T-helper 22 cell (primary cell): ENCODE measurements at places on chromosomes 13 and 19.

DNA sequence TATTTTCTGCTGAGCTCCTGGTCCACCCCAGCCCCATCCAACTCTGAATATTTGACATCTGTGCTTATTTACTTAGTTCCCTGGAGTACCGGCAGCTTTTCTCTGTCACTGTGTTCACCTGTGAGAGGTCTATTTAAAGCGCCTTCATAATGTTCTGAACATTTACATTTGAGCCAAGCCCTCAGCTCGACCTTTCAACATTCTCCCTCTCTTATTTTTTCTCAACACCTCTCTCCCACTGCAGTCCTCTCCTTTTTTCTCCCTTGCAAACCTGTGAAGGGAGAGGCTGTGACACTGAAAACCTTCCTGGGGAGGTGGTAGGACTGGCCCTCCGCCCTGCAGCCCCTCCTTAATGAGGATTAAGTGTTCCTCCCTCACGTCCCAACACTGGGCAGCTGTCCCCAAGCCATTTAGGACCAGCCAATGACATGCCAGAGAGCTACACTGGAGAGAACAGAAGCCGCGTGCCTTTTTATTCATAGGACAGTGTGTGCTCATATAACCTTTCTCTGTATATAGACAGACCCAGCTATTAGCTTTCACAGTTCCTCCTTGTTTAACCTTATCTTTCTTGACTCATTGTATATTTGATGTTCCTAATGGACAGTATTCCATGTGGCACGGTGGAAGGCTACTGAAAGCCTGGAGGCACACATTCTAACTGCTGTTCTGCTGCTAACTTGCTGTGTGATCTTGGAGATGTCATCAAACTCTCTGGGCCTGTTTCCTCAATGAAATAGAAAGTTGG is 134.8 kb downstream of the NUFIP1 start:
- DNase-seq, result no peak

- peak; percentile 63 for DNase-seq
Observed at GRCh38 chr19:38361633-38362075, 12.7 kb upstream of the PSMD8 start.

- no peak for DNase-seq
Observed at GRCh38 chr13:19587635-19588300, 26.4 kb upstream of the TPTE2 start.

GRCh38 chr19:50555450-50556281 is 12.6 kb downstream of the LRRC4B start:
- no peak for DNase-seq

DNA sequence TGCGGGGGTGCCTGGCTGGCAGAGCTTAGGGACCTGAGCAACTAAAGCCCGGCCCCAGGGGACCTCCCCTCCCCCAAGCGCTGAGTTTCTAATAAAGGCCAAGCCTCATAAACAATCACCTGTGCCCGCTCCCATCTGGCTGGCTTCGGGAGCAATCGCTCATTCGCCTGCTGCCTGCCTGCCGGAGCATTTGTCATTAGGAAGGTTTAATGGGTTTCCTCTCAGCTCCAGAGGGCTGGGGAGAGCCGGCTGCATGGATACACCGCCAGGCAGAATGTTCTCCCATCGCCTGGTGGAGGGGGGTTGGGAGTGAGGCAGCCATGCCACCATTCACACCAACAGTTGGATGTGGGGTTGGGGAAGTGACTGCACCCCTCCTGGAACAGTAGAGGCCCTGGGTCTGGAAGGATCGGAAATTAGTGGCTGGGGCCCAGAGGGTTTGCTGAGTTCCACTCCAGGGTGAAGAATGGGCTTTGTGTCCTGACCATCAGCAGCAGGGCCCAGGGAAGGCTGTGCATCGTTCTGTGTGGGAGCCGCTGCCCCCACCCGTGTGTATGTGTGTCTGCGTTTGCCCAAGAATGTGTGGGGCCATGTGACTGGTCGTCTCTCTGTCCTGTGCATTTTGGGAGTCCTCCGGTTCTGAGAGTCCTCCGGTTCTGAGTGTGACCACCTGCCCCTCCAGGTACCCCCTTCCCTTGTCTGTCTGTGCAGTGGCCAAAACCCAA is 15.3 kb downstream of the PIN1 start:
- DNase-seq, result no peak

GRCh38 chr13:101309014-101309619 is 107.2 kb downstream of the NALCN start:
- no peak for DNase-seq

DNA sequence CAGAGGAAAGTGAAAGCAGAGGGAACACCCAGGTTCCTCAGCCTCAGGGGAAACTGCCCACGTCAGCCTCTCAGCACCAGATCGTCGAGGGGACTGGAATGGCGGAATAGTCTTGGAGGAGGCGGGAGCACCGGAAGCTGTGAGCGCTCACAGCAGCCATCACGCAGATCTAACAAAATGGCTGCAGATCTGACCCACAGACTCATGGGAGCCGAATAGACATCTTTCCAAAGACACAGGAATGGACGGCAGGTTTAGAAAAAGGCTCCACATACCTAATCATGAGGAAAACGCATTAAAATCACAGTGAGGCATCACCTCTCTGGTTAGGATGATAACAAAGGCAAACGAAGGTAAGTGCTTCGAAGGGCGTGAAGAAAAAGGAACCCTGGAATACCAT is 11.8 kb upstream of the LILRA2 start:
- no peak for DNase-seq

DNA sequence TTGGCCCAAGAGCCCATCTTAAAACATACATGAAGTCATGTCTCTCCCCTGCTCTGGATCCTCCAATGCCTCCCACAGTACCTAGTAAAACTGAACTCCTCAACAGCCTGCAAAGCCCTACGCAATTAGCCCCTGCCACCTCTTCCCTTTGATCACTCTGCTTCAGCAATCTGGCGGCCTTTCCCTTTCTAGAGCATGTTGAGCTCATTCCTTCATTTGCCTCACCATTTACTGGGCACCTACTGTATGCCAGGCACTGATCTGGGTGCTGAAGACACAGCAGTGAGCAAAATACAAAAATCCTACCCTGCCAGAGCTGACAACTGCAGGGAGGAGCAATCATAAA is 2.9 kb downstream of the KEAP1 start:
- no peak for DNase-seq

GRCh38 chr19:16232568-16232967 is 34.9 kb downstream of the AP1M1 start:
- no peak for DNase-seq

GRCh38 chr13:20848944-20849343 is 53.6 kb downstream of the XPO4 start:
- no peak for DNase-seq

GRCh38 chr13:25468325-25469168 is 96.8 kb downstream of the ATP8A2 start:
- DNase-seq, result no peak

DNA sequence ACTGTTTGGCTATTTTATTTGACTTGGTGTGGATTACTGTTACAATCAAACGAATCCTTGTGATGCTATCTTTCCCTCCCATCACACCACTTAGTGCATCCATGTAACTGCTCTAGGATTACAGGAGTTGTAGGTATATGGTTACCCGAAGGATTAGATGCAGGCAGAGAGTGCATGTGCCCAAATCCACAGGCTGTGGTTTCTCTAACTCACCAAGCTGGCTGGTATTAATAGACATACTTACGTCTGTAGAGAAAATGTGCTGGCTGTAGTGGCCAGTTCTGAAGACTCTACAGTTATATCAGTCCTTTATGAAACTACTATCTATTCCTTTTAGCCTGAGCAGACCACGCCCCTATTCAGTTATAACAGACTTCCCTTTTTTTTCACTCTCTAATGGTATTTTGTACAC is 1.1 kb upstream of the HMGB1 start:
- no peak for DNase-seq

- DNase-seq, result no peak
Observed at GRCh38 chr13:29994911-29995595, 144.6 kb upstream of the UBL3 start.

- DNase-seq, result no peak
Observed at GRCh38 chr19:29162694-29163093, 50.3 kb downstream of the UQCRFS1 start.

DNA sequence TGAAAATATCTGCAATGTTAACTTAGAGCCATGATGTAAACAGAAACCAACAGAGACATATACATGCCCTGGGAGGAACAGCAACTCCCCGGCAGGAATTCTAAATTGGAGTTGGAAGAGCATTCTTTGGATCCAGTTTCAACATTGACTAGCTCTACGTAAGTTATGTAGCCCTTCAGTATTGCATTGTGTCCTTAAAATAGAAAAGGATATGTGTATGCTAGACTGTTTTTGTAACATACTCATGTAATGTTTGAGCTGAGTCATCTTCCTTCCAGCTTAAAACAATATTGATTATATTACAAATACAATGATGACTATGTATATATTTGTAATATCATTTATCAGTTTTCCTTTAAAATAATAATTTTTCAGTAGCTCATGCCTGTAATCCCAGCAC is 1422.2 kb upstream of the PCDH20 start:
- no peak for DNase-seq

DNA sequence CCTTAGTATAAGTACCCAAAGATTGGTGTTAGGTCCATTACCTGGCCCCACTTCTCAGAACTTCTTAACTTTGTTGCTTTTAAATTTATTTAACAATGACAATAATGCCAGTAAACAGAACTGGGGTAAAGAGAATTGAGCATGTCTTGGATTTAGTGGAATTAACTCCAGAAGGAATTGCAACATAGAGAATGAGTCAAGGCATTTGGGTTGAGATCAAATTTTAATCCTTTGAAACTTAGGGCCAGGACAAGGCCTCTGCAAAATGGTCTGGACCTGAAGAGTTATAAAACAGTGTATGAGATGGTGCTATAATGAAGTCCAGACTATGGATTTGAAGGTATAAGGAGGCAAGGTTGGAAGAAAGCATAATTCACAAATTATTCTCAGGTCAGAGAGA is 1030.4 kb downstream of the SLITRK5 start:
- no peak for DNase-seq

GRCh38 chr19:19748249-19748938 is 15.5 kb upstream of the ZNF14 start:
- DNase-seq, result no peak

DNA sequence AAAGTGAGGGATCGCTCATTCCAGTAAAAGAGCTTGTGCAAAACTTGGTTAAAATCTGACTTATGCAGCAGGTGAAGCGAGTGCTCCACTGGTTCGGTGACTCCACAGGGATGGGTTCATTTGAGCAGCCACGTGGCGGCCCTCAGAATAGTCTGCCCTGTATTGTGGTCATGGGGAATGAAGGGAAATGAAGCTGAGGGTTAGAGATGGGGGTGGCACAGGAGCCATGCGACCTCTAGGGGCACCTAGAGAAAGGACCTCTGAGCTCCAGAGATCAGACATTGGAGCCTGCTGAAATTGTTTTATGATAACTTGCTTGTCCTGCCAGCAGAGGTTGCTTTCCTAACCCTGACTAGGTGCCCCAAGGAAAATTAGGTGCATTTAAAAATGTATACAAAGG is 26.6 kb downstream of the CBY2 start:
- DNase-seq, result no peak

- DNase-seq, result no peak
Observed at GRCh38 chr13:38900188-38900587, 90.4 kb downstream of the STOML3 start.

DNA sequence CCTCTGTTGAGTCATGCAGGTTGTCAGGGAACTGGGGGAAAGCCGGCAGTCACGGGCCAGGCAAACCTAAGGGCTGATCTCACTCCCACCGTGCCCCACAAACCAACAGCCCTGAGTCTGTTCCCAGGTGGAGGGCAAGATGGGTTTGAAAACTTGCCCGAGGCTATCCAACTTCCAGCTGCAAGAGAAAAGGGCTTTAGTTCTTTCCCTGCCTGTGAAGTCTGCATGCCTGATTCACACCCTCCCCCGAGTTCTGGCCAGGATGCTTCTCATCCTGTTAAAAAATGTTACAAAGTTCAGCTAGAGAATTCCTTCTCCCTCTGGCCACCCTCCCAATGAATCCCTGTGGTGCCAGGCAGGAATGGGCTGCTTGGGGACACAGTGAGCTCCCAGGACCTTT is 33.1 kb downstream of the MYO16 start:
- DNase-seq, result no peak

- DNase-seq, result no peak
Observed at GRCh38 chr13:82772816-82773215, 1109.5 kb downstream of the SLITRK1 start.

- no peak for DNase-seq
Observed at GRCh38 chr19:33780746-33781145, 15.9 kb upstream of the KCTD15 start.

DNA sequence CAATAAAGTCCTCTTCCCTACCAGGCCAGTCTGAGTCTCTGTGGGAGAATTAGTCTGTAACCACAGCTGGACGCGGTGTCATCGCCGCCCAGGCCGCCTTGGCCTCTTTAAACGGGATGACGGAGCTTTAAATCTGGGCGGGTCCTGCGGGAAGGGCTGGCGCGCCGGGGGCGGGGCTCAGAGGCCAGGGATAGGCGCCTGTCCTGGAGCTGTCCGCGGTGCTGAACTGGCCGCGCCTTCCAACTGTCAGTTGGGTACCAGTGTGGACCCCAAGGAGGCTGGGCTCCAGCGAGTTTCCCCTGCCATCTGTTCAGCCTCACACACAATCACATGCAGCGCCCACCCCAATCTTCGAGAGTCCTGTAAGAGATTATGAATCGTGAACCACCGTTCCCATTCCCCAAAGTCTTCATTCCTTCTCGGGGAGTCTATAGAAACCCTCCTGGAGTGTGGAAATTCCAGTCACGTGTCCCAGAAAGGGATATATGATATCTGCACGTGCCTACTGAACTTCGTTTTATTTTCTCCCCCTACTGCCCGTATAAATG is 11.5 kb downstream of the APLP1 start:
- DNase-seq, result peak; percentile 52

DNA sequence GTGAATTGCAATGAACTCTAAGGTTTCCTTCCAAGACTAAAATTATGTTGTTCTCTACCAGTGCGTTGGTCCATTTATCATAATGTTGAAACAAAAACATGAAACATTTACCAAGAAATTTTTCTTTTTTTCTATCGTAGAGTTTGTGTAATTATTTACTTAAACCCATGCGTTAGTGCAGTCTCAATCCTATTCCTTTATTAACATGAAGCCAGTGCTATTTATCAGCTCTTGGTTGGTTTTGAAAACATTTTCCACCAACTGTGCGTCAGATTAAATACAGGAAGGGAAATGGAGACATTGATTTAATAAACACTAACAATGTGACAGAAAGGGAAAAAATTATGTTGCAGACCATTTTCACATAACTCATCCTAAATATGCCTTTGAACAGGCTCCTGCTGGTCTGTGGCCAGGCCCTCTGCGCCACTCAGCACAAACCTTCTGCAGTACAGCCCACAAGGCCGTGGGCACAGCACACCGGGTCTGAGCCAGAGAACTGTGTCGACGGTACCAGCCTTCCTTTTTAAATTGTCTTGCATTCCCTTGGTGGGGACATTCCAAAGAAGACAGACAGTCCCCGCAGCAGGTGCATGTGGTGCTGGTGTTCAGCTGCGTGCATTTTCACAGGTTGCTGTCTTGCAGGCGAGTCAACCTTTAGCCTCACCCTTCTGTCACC is 135.8 kb downstream of the SHISA2 start:
- DNase-seq, result no peak

DNA sequence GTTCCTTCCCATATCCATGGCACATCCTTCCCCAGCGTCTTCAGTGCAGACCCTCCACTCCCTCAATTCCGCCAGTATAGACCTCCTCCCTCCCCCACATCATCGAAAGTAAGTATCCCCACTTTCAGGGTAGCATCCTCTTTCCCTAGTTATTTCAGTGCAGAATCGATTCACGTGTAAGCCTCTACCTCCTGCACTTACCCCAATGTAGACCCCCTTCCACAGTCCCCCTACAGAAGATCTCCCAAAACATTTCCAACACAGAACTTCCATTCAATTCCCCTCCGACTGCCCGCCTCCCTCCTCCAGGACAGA is 664 bp downstream of the IRF3 start:
- DNase-seq, result no peak
